ENCODE measurements at places on chromosomes 11 and 22.
A peak's percentile ranks its signal among the peaks of the same experiment; 100 is the strongest.

DNA sequence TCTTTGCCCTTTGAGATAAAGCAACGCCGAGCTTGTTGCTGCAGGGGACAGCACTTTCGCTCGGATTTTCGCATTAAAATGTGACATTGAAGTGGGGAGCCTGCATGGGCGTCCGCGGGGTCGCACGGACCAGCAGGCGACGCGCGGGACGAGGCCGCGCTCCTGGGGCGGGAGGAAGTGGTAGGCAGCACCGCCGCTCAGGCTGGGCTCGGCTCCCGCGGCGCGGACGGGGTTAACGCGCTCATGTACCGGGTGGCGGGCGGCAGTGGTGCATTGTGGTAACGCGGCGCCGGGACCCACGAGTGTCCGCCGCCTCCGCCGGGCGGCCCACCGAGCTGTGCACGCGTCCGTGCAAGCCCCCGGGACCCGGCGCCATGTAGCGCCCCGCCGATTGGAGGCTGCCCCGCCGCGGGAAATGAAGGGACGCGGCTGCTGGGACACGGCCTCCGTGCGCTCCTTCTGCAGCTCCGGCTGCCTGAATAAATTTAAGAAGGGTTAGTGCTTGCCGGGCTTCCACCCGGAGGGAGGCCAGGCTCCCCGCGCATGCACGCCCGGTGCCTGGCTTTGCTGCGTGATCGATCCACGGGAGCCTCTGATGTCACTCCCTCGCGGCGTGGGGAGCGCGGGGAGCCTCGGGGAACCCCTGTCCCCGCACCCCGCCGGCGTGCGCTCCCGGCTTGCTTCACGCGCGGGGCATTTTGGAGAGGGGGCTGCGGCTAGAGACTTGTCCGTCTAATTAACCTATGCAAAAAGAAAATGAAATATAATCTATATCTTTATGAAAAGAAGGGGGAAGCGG is 127.7 kb downstream of the OSBP2 start:
- no peak for DNase-seq

DNA sequence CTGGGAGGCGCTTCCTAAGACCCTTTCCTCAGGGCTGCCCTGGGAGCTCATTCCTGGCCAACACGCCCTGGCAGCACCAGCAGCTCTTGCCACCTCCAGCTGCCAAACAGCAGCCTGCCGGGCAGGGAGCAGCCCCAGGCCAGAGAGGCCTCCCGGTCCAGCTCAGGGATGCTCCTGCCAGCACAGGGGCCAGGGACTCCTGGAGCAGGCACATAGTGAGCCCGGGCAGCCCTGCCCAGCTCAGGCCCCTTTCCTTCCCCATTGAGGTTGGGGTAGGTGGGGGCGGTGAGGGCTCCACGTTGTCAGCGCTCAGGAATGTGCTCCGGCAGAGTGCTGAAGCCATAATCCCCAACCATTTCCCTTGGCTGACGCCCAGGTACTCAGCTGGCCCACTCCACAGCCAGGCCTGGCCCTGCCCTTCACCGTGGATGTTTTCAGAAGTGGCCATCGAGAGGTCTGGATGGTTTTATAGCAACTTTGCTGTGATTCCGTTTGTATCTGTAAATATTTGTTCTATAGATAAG is 7.6 kb downstream of the SLC39A13 start:
- no peak for DNase-seq

DNA sequence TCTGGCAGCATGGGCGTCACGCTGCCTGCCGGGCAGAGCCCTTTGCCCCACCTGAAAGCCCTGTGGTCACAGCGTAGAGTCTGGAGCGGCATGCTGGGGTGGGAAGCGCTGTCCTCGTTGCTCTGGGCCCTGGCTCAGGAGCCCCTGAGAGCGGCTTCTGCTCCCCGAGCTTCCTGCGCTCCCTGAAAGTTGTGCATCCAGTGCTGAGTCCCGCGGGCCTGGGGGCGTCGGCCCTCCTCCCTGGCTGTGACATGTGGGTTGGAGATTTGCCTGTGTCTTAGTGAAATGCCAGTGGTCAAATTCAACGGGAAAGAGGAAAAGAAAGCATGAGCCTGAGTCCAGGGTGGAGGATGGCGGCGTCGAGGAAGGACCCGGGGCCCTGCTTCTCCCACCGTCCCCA is 1208.0 kb downstream of the BRD1 start:
- no peak for DNase-seq

GRCh38 chr22:29604076-29604360 is 585 bp downstream of the NF2 start:
- DNase-seq: peak; percentile 5

DNA sequence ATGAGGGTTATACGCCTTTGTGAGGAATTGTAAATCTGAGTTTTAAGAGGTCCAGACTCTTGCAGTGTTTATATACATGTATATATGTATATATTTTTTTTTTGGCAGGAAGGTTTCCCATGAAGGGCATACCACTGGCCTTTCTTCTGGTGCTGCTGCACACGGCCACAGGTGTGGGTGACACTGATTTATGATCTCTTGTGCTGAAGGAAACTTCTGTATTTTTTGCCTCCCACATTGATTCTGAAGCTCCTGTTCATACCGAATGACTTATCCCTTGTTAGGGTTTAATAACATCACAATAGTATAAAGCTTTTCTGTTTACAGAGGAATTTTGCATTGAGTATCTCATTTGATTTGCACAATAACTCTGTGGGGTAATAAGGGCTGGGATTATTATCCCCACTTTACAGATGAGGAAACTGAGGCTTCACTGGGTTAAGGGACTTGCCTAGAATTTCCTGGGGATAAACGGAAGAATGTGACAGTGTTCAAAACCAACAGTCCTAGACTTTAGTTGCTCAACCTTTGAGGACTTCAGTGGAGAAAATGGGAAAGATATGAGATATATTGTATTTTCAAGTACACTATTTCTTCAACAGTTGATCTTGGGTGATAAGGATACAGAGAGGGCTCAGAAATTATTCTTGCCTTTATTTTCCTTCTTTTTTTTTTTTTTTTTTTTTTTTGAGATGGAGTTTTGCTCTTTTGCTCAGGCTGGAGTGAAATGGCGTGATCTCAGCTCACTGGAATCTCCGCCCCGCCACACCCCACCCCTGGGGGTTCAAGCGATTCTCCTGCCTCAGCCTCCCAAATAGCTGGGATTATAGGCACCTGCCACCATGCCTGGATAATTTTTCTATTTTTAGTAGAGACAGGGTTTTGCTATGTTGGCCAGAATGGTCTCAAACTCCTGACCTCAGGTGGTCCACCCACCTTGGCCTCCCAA is 70.1 kb downstream of the MICAL2 start:
- DNase-seq: no peak

GRCh38 chr11:6674862-6675261 is 8.3 kb downstream of the MRPL17 start:
- no peak for DNase-seq

DNA sequence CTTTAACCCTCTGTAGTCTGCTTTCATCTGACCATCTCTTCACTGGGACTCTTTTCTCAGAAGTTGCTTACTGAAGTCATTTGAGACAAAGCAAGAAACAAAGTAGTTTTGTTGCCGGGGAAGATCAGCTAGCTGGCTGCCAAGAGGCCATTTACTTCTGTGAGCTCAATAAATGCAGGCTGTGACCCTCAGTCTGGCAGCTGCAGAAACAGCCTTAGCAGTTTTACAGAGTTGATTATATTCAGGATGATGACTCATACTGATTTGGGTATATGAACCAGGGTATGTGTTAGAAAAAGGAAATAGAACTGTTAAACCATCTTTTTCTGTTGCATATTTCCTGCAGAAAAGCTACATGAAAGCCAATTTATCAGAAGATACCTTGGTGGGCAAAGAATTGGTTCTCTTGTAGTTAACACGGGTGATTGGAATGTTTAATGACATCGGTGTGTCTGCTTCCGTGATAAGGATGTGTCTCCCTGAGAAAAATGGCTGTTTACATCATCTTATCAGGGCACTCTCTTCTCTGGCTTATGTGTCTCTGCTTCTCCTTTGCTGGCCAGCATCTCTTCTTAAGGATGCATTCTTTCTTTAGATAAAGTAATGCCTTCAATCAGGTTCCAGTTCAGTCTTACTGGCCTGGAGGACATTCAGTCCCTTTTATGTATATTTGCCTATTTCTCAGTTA is 18.5 kb downstream of the FIBIN start:
- DNase-seq: no peak

GRCh38 chr11:81010631-81011030 is 1569.8 kb upstream of the TENM4 start:
- DNase-seq: no peak

DNA sequence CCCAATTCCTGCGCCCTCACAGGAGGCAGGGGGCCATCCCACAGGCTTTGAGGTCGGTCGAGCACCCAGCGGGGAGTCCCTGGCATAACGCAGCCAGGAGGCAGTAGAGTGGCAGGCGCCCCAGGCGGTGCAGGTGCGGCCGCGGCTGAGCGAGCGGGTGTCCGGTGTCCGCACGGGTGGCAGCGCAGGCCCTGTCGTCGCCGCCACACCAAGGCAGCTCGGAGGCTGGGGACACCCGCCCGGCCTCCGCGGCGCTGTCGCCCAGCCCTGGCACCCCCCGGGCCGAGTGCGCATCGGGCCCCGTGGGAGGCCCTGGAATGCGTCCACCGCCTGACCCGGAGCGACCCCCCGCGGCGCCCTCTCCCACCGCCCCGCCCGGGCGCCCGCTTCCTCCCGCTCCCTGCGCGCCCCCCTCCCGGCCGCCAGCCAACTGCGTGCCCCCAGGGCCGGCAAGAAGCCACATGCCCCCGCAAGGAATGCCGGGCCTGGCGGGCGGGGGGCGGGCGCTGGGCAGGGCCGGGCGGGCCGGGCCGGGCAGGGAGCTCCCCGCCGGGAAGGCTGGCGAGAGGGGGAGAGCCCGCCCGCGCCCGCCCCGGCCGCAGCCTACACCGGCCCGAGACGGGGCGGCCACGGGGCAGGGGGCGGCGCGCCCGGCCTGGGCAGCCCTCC is 33.9 kb downstream of the PRDM11 start:
- peak; percentile 4 for DNase-seq

GRCh38 chr11:6705905-6706535 is 22.9 kb upstream of the MRPL17 start:
- DNase-seq: peak; percentile 36

GRCh38 chr22:18044548-18045271 is 20.3 kb upstream of the MICAL3 start:
- DNase-seq: peak; percentile 48

- no peak for DNase-seq
These were observed 101.1 kb downstream of the ATXN10 start for GRCh38 chr22:45772743-45773142.

DNA sequence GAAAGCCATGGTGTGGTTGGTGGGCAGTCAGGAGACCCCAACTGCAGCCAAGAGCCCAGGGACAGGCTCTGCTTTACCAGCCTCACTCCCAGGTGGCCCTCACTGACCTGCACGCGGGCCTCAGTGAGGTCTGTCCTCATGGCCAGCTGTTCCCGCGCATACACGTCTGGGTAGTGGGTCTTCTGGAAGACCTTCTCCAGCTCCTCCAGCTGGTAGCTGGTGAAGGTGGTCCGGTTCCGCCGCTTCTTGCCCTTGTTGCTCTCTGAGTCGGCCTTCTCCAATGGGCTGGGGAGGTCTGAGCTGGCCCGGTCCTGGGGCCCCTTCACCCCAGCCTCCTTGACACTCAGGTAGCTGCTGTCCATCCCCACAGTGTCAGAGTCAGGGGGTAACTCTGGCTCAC is 34.7 kb downstream of the ALX4 start:
- no peak for DNase-seq

GRCh38 chr11:74957937-74958629 is 9.0 kb downstream of the SPCS2 start:
- DNase-seq: no peak

DNA sequence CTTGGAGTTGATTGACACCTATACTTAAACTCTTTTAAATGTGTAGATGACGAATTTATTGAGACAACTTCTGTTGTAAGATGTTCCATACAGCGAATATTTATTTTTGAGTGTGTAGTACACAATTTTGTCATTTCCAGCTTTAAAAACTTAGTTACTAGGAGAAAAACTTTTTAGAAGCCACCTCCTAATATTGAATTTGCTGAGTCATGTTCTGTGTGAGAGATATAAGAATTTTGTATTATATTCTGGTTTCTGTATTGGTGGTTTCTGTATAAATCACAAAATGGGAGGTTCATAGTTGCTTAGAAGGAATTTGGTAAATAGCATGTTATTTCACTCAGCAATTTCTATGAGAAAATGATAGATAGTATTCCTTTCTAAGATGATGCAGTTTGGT is 171.3 kb downstream of the WNT11 start:
- no peak for DNase-seq

- DNase-seq: no peak
These were observed 48.4 kb downstream of the CDKN1C start for GRCh38 chr11:2837096-2837601.

DNA sequence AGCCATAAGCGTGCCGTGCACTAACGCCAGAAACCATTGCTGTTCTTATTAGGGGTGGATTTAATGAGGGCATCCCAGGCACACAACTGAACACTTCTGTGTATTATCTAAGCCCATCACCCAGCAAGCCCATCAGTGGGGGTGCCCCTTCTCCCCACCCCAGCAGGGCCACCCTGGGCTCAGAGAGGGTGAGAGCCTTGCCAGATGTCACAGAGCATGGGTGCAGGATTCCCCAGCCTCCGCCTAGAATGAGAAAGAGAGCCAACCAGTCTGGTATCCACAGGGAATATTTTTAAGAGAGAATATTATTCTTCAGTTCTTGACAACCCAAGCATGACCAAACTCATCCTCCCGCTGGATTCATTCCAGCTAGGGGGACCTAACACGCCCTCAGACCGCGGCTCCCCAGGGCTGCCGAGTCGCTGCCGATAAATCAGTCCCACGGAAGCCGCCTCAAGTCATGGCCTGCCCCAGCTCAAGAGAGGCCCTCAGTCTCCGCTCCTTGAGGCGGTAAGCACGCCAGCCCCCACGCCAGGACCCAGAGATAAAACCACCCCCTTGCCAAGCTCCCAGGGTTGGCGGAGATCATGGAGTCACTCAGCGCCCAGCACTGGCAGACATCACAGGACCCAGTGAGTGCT is 47.2 kb downstream of the MN1 start:
- DNase-seq: no peak

GRCh38 chr22:33006220-33006954 is 51.8 kb downstream of the SYN3 start:
- DNase-seq: peak; percentile 64

- DNase-seq: no peak
These were observed 1.0 kb downstream of the KIAA0930 start for GRCh38 chr22:45239681-45240051.

- DNase-seq: no peak
These were observed 22.5 kb downstream of the C22orf31 start for GRCh38 chr22:29039148-29039547.

DNA sequence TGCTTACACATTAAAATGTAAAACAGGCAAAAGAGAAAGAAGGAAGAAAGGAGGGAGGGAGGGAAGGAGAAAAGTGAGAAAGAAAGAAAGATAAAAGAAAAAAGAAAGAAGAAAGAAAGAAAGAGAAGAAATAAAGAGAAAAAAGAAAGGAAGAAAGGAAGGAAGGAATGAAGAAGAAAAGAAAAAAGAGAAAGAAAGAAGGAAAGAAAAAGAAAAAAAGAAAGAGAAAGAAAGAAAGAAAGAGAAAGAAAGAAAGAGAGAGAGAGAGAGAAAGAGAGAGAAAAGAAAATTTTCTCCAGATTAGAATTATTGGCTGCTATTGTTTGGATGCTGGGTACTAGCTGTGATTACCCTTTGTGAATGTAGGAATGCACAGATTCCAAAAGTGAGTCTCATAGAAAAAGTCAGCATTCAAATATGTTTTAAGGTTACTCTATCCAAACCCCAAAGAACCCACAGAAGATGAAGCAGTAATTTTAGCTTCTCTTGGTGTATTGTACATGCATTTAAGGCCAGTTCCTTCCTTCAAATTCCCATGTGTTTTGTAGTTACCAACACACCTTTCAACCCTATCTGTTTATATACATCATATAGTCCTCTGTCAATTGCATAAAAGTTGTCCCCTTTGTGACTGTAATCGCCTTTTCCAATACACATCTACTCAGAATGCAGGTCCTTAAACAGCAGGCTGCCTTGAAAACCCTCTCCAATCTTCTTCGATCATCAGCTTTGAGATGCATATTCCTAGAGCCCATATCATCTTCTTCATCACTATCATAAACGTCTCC is 789 bp upstream of the FAM111A start:
- no peak for DNase-seq
